ENCODE measurements at places on chromosomes 7 and 10.

DNA sequence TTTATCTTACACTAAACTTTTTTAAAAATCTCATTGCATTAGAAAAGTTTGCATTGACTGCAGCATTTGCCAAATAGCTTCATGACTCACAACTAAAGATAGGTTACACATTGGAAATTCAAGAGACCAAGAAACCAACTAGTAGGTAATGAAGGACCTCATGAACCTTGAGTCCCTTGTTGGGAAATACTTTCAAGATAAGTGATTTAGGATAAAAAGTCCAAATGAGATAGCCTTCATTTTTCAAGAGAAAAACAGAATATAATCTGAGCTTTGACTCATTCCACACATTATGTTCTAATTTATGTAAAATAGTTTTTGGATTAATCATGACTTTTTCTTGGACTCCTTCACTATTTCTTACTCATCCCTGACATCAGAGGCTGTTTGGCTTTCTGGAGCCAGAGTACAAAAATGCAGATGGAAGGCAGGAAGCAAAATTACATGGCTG lies 13.1 kb upstream of the LIPF start:
- DNase-seq, result no peak

DNA sequence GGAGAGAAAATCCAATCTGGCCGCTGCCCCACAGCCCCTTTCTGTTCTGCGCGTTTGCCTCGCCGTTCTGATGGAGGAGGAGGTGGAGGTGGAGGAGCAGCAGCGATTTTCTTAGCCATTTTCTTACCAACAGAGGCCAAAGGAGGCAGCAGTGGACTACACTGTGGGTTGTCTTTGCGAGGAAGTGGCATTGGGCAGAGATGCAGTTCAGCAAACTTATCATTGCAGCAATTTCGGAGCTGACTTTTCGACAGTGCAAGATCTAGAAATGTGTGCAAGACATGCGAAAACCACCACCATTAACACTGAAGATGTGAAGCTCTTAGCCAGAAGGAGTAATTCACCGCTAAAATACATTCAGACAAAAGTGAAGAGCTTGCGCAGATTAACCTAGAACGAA lies 1.9 kb upstream of the ARL4A start:
- no peak for DNase-seq

DNA sequence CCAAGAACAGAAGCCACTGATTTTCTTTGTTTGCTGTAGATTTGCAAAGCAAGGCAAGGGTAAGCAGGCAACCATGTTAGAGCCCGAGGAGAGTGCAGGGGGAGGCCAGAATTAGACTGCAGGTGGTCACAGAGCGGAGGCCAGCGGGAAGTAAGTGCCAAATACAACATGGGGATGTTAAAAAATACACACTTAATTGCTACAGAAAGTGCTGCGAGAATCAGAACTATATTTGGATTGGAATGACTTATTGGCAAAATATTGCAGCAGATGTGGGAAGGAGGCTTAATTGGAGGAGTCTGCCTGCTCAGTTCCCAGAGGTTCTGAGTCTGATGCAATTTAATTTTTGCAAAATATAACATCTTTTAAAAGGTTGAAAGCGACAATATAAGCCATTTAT lies 49.7 kb upstream of the ADCY1 start:
- no peak for DNase-seq

GRCh38 chr10:86782701-86783418 lies 26.4 kb downstream of the BMPR1A start:
- no peak for DNase-seq

DNA sequence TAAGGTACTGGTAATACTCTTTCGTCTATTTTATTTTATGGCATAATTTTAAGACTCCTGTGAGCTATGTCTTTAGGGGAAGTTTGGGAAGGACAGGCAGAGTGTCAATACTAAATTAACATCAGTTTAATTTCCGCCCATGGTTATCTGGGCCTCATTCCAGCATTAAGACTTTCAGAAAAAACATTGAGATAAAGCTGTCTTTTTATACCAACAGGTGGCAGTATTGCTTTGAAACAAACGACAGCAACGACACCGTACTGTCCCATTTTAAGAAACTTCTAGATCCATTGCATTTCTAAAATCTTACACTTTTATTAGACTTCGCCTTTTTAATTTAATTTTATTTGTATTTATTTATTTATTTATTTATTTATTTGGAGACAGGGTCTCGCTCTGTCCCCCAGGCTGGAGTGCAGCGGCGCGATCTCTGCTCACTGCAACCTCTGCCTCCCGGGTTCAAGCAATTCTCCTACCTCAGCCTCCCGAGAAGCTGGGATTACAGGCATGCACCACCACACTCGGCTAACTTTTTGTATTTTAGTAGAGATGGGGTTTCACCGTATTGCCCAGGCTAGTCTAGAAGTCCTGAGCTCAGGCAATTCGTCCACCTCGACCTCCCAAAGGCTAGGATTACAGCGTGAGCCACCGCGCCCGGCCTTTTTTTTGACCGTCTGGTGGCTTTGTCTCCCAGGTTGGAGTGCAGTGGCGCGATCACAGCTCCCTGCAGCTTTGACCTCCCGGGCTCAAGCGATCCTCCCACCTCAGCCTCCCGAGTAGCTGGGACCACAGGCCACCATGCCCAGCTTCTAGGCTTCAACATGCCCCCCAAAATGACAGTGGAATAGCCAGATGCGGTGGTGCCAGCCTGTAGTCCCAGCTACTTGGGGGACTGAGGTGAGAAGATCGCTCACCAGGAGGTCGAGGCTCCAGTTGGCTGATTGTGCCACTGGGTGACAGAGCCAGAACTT lies 78.7 kb upstream of the C1GALT1 start:
- peak; percentile 77 for DNase-seq

DNA sequence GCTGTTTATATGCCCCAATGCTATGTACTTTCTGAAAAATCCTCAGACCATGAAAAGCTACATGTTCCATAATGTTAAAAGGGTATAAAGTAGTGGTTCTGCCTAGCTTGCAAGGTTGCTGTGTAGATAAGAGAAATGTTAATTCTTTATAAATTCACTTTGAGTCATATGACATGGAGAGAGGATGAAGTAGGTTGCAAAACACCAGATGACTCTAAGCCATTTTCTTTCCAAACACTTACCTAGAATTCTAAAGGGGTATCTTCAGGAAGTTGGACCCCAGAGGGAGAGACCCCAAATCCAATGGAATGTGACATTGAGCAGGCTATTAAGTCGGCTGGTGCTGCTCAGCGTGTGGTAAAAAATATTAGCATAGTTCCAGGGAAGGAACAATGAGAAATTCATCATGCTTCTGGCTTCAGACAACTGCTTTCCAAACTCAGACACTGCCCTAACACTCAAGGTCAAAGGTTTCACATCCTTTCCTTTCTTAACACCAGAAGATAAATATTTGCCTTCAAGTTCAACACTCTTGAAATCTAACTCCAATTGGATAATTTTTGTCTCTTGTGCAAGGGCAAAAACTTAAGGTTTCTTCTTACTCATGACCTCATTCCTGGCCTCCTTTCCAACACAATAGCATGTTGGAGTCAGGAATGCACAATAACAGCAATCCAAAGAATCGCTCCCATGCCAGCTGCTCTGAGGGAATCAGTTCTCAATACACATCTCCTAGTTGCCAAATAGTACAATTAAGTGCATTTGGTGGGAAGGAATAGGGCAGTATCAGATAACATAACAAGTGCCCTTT lies 100.7 kb upstream of the AFAP1L2 start:
- DNase-seq, result peak; percentile 36

DNA sequence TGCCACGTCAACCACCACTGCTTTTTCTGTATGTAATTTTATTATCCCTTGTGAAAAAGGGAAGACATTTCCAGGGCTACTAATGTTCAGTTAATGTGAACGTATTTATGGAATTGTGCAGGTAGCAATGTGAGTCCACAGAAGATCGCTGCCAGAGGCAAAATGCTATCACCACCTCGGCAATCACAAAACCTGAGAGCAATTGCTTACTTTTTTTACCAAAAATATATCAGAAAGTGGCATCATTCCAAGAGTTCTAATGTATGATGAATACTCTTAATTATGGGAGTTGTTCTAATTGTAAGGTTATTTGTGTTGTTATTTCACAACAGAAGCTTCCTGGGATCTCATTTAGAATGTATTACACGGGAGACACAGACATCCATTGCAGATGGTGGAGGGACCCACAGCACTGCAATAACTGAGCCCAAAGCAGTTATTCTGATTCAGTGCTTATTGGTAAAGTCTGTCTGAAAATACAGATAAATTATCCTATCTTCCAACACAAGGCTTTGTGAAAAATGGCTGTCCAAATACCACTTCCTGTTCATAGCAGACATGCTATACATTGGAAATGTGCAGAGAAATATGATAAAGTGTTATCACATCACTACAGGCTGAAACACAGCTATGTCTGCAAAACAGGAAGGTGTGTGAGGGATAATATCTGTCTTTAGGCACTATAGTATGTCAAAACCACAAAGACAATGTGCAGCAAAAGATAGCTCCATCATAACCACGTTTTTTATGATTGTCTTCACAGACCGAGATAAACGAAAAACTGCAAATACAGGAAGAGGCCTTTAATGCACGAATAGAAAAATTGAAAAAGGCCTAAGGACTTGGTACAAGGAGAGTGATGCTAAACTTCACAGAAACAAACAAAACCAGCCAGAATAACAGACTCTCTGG lies 102.7 kb downstream of the CABCOCO1 start:
- DNase-seq, result no peak

GRCh38 chr7:29854257-29854938 lies 48.1 kb downstream of the WIPF3 start:
- DNase-seq, result no peak

DNA sequence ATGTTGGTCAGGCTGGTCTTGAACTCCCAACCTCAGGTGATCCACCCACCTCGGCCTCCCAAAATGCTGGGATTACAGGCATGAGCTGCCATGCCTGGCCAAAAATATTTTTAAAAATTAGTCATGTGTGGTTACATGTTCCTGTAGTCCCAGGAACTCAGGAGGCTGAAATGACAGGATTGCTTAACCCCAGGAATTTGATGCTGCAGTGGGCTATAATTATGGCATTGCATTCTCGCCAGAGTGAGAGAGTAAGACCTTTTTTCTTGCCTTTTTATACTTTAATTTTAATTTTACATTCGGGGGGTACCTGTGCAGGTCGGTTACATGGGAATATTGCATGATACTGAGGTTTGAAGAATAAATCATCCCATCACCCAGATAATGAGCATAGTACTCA lies 86.6 kb upstream of the ZNF92 start:
- DNase-seq, result no peak

- no peak for DNase-seq
Measured at GRCh38 chr10:72557362-72557761, 68.5 kb downstream of the MICU1 start.

GRCh38 chr10:58433571-58433970 lies 48.4 kb downstream of the TFAM start:
- DNase-seq, result no peak

GRCh38 chr7:47827871-47828270 lies 120.4 kb downstream of the PKD1L1 start:
- no peak for DNase-seq

DNA sequence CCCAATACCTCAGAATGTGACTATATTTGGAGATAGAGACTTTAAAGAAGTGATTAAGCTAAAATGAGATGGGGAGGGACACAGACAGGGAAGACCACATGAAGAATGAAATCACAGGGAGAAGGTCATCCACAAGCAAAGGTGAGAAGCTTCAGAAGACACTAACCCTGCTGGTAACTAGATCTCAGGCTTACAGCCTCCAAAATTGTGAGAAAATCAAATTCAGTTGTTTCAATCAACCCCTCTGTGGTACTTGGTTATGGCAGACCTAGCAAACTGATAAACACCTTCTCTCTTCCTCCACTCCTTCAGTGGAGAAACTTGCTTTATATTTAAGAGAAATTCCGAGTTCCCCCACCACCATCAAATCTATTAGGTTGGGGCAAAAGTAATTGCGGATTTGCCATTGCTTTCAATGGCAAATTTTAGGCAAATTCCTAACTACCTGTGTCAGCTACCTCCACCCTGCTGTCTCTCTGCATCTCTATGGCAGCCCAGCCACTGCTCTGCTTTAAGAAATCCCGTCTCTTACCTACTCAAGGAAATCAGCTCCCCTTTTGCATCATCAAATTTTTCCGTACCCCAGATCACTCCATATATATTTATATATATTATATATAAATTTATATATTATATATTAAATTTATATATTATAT lies 38.2 kb downstream of the SEMA3E start:
- no peak for DNase-seq

Data from lung microvascular endothelial cell (primary cell).